Uterus (tissue), 4 donors: ENCODE measurements at places on chromosomes 3 and 15.
A peak's percentile ranks its signal among the peaks of the same experiment; 100 is the strongest.

DNA sequence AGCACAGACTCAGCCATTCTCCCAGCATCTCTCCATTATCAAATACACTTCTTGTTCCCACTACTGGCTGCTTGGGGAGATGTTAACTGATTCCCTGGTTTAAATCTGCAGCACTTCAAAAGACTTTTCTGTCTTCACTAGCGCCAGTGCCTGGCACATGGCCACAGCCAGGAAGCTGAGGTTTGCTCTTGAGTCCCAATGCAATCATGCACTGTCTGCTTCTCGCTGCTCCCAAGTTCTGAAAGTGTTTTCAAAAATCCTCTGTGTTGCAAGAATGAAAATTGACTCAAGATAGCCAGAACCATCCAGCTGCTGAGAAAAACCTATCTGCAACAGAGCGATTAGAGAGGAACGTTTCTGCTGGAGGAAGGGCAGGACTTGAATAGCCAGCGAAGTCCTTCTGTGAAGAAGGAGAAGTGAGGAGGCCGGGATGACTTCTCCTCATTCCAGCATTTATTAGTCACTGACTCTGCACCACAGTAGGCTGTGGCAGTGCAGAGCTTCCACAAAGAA is 358.4 kb upstream of the NR2F2 start:
- peak; percentile 49 for DNase-seq

- DNase-seq, result no peak
Observed at GRCh38 chr15:31222773-31223341, 103.8 kb upstream of the KLF13 start.

GRCh38 chr15:77753281-77753873 is 120.7 kb upstream of the LINGO1 start:
- no peak for DNase-seq

GRCh38 chr3:128263118-128263517 is 109.8 kb downstream of the EEFSEC start:
- DNase-seq, result no peak

- DNase-seq, result no peak
Observed at GRCh38 chr3:154427685-154428285, 2.2 kb downstream of the GPR149 start.

DNA sequence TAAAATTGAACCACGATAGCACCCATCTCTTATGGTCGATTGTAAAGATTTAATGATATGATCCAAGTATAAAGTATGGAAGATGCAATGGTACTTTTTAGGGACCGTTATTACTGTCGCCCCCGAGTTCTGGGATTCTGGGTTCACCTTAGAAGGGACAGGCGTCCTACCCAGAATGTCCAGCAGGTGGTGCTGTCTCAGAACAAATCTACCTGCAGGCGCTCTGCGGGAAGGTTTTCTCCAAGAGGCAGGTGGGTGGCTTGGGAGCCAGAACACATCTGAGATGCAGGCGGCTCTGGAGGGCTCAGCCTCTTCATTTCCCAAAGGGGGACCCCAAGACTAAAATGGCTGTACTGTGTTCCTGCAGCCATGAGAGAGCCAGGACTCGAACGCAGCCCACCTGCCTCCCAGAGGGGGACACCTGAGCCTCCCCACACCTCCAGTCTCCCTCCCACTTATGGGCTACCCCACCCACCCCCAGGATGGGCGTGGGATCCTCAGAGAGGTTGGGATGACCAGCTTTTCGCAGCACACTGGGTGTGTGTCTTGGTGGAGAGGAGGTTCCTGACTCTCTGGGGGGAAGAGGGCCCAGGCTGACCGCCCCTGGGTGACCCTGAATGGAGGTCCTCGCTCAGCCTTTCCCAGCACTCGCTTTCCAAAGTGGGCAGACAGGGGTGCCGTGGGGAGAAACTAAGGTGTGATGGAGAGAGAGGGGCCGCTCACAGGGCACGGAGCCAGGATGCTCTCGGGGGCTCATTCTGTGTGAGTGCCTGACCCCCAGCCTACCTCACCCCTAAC is 28.1 kb upstream of the CORO2B start:
- DNase-seq, result peak; percentile 74

- DNase-seq, result no peak
Observed at GRCh38 chr3:190485830-190486532, 27.9 kb upstream of the IL1RAP start.

GRCh38 chr15:39976291-39977274 is 42.7 kb downstream of the EIF2AK4 start:
- peak; percentile 47 for DNase-seq

DNA sequence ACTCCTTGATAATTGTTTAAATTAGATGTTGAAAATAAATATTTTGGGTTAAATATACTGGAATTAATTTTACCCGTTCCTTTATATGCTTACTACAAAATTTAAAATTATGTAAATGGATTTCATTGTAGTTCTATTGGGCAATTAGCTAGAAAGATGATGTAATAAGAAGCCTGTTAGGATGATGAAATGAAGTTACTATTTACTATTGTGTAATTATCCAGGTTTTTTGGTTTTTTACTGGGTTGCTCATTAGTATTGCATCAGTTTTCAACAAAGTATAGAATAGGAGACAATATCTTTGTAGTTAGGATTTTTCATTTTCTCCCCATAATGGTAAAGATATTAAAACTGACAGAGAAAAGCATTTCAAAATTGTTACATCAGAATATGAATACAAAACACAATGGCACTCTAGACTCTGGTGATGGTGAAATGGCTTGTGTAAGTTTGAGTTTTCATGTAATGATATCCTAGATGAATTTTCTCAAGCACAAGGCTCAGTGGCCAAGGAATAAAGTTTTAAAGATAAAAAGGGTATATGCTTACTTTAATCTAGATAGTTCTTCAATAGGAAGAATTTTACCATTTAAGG is 222.0 kb downstream of the P3H2 start:
- no peak for DNase-seq

DNA sequence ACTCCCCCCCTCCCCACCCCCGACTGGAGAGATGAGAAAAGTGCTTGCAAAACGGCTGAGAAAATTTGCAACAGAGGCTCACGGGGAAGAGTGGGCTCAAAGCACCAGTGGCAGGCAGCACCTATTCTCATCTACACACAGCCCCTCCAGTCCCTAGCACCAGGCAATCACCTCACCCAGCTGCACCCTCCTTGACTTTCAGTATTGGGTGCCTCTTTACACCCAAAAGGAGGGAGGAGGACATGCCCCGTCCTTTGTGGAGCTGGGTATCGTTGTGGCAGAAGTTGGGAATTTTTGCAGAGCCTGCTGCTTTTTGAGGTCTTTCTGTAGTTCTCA is 182.8 kb upstream of the TOPAZ1 start:
- DNase-seq, result no peak

GRCh38 chr3:194800002-194800401 is 114.3 kb downstream of the FAM43A start:
- DNase-seq, result no peak

DNA sequence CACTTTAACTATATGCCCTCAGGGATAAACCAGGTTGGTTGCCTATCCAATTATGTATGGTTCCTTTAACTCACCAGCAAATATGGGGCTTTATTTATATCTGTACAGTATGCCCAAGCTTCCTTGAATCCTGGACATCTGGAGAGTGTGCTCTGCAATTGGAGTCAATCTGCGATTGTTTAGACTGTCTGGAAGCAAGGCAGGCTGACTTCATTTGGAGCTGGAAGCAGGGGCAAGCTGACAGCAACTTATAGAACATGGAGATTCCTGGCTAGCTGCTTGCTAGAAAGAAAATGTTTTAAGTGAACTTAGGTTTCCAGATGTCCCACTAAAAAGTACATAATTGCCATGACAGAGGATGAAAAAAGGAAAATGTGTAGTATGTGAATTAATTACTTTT is 63.7 kb upstream of the TPRG1 start:
- DNase-seq, result no peak

DNA sequence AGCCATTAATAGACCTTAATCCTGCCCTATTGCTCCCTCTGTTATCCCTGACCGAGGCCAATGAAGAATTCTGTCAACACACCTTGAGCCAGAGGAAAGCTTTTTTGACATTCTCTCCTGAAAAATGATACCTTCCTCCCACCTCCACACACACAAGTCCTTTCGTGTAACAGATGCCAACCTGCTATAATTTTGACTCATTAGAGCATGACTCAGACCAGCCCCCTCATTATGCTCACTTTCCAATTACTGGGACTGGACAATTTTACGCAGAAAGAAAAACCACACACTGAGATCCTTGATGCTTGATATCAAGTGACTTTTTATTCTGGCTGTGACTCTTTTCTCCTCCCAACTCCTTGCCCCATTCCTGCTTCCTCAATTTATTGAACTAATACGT is 50.9 kb downstream of the LSAMP start:
- no peak for DNase-seq

DNA sequence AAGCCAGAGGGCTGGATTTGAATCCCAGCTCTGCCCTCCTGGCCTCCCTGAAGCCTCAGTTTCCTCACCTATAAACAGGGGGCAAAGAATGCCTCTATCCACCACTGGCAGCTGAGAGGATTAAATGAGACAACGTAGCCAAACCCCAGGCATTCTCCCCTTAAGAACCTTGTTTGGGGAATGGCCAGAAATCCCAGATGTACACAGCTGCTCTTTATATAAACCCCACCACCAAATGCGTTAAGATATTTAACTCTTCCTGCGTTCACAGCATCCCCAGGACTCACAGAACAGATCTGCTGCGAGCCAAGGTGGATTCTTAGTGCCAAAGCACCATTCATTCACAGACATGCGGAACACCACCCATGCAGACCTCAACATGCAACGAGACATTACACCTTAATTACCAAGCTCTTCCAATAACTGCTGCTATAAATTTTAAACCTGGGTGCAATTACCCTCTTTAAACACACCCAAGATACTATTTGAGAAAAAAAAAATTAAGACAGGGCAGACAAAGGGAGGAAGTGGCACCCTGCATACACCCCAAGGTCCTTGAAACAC is 5.2 kb downstream of the TLE3 start:
- no peak for DNase-seq

DNA sequence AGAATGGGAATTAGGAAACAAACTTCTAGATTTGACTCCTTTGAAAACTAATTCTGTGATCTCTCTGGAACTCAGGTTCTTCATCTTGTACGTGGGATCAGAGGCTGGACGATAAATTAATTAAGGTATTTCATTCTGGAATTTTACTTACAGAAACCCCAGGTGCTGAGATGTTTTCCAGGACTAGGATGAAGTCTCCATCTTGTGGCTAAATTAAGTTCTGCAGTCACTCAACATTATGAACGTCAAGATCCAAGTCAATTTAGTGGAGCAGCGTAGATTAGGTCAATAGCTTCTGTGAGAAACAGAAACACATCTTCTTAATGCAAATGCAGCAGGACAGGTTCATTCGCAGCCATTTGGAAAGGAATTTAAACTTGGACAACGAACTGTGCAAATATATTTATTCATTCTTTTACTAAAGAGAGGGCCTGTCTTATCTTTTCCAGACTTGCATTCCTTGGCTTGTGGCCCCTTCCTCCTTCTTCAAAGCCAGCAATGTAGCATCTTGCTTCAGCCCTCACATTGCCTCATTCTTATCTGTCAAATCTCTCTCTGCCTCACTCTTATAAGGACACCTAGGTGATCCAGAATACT is 26.7 kb upstream of the TMC3 start:
- no peak for DNase-seq

DNA sequence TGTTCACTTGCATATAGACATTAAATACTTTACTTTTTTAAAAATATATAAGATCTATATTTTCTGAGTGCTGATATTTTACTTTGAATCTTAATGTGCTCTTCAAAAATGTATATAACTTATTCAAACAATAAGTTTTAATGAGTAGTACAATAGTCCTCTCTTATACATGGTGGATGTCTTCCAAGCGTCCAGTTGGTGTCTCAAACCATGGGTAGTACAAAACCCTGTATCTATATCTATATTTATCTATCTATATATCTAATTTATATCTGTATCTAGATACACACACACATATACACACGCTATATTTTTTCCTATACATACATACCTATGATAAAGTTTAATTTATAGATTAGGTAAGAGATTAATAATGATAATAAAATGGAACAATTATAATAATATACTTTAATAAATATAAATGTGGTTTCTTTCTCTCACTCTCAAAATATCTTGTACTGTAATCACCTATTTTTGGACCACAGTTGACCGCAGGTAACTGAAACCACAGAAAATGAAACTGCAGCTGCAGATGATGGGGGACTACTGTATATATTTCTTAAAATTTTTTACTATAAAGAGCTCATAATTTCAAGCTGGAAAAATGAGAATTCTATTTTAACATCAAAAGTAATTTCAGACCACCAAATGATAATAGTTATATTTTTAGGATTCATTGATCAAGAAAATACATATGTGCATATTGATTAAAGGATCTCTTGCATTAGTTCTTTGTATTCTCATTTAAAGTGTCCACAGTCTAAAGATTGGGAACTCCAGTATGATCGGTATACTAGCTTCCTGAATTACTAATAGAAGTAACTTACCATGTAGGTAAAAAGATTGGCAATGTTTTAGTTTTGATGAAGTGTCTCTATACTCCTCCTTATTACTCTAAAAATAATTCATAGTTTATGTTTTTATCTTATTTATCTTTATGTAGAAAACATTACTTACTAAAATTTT is 215.1 kb upstream of the MLF1 start:
- no peak for DNase-seq

DNA sequence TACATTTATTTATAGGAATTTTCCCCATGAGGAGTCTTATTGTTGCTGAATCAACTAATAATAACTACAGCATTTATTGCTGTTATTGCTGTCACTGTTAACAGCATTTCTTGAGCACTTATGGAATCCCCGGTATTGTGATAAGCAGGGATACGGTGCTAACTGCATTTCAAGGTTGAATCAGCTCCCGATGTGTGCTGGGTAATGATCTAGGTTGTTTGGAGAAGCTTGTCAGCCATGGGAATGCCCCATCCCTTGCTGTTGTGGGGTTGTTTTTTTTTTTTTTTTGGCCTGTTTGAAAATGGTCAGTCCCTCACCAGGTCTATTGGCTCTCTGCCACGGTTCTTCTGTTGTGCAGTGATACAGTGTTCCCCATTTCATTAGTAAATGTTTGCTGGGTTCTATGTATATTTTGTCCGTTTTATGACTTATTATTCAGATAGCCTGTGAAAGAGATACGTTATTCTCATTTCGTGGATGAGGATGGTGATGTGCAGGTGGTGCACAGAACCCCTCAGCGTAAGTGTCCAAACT is 48.5 kb downstream of the MED12L start:
- DNase-seq, result no peak

- DNase-seq, result no peak
Observed at GRCh38 chr15:47870956-47871625, 153.8 kb downstream of the SEMA6D start.

DNA sequence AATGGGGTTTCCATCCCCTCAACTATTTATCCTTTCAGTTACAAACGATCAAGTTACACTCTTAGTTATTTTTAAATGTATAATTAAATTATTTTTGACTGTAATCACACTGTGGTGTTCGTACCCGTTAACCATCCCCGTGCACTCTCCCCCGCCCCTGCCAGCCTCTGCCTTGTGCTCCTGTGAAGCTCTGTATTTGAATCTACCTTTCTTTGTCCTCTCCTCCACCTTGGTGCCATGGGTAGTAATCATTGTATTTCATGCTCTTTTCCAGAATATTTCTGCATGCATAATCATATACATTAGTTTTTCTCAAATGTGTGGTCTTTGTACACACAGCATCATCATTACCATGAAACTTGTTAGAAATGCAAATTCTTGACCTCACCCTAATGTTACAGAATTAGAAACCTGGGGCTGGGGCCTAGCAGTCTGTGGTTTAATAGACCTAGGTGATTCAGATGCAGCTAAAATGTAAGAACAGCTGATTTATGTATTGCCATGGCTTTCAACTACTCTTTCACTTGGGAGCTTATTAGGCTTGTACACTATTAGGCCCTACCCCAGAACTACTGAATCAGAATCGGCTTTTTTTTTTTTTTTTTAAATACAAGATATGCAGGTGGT is 91.5 kb downstream of the STT3B start:
- no peak for DNase-seq

- DNase-seq, result no peak
Observed at GRCh38 chr3:168100777-168101492, 5.2 kb upstream of the GOLIM4 start.
